ENCODE measurements at places on chromosomes 2 and 18. TPM values are rescaled to one million over a fixed set of nuclear protein-coding genes. Genes with fewer than 3 reads are reported as not detected.

The TNFRSF11A gene
- 7.8 TPM for total RNA-seq

The CHAC2 gene
- 11.3 TPM for total RNA-seq

The RAMP1 gene
- total RNA-seq, result 0.15 TPM

The ITPRIPL1 gene
- total RNA-seq, result not detected

The BCL11A gene
- total RNA-seq, result 0.17 TPM

The NEB gene
- total RNA-seq, result 0.36 TPM

The SERPINB10 gene
- total RNA-seq, result not detected

The FNDC4 gene
- total RNA-seq, result 4.6 TPM

The MAPK4 gene
- 0.28 TPM for total RNA-seq
